ENCODE measurements at places on chromosomes 13 and 19. TPM values are rescaled to one million over a fixed set of nuclear protein-coding genes. Genes with fewer than 3 reads are reported as not detected.

GRCh38 chr19:40613690-40614621 lies 12.8 kb downstream of the LTBP4 start:
- peak overlapping the region; percentile 80 for H3K4me3 ChIP-seq
- H3K36me3 ChIP-seq = peaks cover 29% of the 10 kb centered on the region
- no peaks in the 10 kb centered on the region for H3K27me3 ChIP-seq
- DNase-seq = peak; percentile 94
- peaks cover 30% of the 10 kb centered on the region for H3K4me1 ChIP-seq

DNA sequence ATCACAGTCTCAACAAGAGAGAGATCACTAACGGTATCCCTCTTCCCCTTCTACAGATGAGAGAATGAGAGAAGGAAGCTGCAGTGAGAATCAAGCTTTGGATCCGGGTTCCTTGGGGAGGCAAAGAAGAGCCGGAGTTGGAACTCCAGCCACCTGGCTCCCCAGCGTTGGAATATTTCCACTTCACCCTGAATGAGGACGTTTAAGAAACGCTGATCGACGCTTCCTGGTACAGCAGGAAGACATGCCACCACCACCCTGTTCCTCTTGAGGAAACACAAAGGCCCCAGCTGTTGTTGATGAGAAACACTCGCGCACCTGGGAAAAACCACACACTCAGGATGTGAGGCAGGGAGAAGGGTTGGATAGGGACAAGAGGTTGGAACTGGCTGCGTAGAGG lies 11.3 kb upstream of the CACNG8 start:
- DNase-seq = no peak
- no peak overlapping the region for H3K27ac ChIP-seq
- no peaks in the 10 kb centered on the region for H3K4me1 ChIP-seq
- H3K4me3 ChIP-seq = no peak overlapping the region
- no peaks in the 10 kb centered on the region for H3K27me3 ChIP-seq

DNA sequence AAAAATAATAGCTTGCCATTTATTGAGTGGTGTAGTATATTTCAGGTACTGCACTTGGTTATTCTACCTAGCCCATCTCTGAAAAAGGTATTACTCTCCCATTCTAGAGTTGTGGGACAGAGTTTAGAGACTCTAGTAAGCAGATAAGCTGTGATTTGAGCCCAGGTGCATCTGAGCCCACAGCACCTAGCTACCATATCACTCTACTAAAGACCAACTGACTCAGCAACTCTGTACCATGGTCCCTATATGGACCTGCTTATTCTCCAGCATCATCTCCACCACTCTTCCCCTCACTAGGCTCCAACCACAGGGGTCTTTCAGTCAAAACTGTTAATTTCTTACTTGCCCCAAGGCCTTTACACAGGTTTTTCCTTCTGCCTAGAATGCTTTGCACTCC lies 64.4 kb downstream of the UBL3 start:
- H3K4me3 ChIP-seq = no peak overlapping the region
- no peaks in the 10 kb centered on the region for H3K27me3 ChIP-seq
- H3K4me1 ChIP-seq = no peaks in the 10 kb centered on the region
- H3K36me3 ChIP-seq = no peaks in the 10 kb centered on the region
- no peak overlapping the region for H3K27ac ChIP-seq

DNA sequence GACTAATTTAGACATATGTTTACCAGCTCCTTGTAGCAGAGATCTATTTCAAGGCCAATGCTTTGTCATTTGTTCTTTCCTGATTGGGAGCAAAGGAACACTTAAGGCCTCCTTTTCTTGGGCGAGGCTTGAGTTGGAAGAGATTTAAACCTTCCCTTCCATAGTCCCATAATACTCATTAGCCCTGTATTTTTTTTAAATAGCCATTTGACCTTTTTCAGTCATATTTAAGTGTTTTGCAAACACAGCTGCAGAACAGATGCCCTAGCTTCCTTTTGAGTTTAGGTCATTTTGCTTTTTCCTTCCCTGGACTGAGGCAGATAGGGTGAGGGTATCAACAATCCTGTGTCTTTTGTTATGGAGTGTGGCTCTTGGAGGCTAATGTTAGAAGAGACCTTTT lies 198.3 kb downstream of the NBEA start:
- H3K4me3 ChIP-seq = no peak overlapping the region
- H3K27me3 ChIP-seq = no peaks in the 10 kb centered on the region
- H3K36me3 ChIP-seq = no peaks in the 10 kb centered on the region
- no peak overlapping the region for H3K27ac ChIP-seq
- no peak for DNase-seq

DNA sequence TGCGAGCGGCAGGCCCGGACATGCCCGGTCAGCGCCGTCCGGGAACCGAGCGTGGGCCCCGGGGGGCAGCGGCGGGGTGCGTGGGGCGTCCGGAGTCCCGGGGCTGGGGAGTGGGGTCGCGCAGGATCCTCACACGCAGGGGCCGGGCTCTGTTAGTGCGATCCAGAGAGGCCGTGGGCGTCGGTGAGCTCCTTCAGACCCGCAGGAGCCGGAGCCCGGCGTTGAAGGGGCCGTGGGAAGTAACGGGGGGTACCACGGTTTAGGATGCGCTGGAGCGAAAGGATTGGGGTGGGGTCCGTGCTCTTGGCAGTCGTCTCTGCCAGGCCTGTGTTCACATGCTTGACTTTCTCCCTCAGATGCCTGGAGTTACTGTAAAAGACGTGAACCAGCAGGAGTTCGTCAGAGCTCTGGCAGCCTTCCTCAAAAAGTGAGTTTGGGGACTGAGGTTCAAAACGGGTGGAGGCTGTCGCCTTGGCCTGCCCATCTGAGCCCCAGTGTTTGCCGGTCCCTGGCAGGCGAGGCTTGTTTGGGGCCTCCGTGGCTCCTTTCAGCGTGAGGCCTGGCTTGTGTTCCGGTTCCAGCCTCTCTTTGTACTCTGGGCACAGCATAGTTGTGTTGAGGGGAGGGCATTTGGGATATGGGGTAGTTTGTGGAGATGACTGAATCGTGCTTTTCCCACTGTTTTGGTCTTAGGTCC lies 512 bp downstream of the RPS19 start:
- H3K4me1 ChIP-seq = peaks cover 45% of the 10 kb centered on the region
- peak overlapping the region; percentile 97 for H3K27ac ChIP-seq
- H3K27me3 ChIP-seq = no peaks in the 10 kb centered on the region
- peak overlapping the region; percentile 87 for H3K4me3 ChIP-seq

GRCh38 chr19:10478476-10478875 lies 24.7 kb downstream of the KEAP1 start:
- no peak overlapping the region for H3K4me3 ChIP-seq
- H3K27me3 ChIP-seq = no peaks in the 10 kb centered on the region
- H3K27ac ChIP-seq = no peak overlapping the region
- DNase-seq = peak; percentile 59

TMEM143 gene
- 7.5 TPM for total RNA-seq

All from A673 (cell line).